ENCODE measurements at places on chromosomes 5 and 9.

GRCh38 chr5:6674421-6674820 lies 38.8 kb upstream of the TENT4A start:
- DNase-seq, result no peak

DNA sequence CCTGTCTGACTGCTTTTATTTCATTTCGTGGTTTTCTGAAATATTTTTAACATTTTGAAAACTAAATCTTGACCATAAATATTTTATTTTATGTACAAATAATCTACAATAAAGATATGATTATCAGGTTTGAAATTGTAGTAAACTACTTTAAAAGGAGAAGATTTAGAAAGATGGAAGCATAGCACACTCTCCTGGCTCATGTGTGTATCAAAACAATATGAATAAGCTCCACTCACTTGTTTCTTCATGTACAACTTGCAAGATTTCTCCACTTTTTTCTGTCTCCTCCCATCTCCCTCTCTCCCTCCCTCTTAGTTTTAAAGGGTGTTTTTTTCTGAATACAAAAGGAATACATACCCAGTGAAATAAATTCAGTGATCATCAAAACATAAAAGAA lies 15.4 kb upstream of the VPS13A start:
- no peak for DNase-seq

DNA sequence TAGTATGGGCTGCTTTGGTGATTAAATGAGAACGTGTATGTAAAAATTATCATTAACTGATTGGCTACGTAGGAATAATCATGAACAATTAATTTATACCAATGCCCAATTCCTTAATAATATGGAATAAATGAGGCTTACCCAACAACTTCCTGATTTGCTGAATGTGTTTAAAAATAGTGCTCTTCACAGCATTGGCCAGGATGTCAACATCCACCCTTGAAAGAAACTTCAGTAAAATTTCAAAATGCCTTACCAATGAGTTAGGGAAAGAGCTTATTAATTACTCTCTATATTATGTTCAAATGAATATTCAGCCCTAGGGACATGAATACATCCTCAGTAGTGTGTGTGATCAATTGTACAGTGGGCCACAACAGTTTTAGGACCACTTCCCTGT lies 401.4 kb downstream of the PSAT1 start:
- DNase-seq, result no peak

DNA sequence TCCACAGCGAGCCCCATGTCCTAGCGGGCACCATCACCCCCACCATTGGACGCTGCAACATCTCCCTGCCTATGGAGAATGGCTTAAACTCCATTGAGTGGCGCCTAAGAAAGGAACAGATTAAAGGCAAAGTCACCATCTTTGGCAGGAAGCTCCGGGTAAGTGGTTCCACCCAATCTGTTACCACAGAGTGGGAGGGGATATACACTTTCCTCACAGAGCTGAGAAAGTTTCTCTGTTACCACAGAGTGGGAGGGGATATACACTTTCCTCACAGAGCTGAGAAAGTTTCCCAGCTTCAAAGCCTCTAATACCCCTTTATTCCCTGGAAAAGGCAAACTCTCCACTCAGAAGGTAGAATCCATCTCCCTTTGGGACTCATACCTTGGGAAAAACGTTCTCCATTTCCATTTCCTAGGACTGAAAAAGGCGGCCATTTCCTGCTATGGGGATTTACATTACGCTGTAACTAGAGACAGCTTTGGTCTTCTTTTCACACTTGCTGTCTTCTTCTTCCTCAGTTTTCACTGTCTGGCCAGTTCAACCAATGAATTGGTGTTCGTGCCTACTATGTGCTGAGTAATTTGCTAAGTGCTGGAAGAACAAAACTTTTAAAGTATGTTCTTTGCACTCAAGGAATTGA lies 63.4 kb upstream of the WWC1 start:
- DNase-seq, result no peak

DNA sequence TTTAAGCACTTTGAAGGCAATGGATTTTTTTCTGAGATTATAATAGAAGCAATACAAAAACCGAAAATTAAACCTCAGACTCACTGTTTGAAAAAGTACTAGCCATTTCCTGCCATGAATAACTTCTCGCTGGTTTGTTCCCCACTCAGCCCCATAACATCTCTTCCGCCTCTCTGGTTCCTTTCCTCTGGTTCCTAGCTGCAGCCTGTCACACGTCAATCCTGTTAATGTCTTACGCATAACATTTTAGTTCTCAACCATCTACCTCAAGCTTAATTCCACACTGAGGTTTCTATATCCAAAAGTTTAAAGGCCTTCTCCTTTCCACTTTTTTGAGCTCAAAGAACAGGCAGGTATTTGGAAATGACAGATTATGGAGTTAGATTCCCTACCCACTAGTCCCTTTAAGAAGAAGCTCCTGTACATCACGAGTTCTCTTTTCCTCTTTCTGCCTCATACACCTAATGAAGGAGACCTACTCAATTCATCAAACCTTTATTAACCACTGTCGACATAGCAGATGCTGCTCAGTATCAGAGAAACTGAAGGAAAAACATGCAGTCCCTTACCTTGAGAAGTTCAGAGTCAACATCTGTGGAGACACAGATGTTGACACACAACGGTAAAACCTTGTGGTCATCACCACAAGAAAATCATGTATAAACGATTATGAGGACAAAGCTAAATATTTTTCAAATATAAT lies 243.0 kb upstream of the PTGER4 start:
- no peak for DNase-seq

DNA sequence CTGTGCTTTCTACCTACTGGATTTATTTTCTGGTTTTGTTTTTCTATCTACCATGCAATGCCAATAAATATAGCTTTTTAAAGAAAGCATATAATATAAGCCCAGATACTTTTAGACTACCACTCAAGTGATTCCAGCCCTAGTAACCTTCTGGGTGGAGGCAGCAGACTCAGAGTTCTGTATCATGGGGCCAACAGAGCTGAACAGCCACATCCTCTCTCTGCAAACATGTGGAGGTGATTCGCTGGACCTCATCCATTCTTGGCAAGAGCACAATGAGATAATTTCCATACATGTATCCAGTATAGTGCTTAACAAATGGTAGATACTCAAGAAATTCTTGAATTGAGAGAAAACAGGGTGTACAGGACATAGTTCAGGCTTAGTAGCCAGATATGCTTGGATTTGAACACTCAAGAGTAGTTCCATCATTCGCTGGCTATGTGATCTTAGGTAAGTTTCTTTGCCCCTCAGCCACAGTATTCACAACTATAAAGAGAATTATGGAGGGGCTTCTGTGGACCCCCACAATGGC lies 124.5 kb downstream of the ASTN2 start:
- no peak for DNase-seq

- DNase-seq, result no peak
These were observed 99.0 kb upstream of the SLC1A3 start for GRCh38 chr5:36507332-36507952.

DNA sequence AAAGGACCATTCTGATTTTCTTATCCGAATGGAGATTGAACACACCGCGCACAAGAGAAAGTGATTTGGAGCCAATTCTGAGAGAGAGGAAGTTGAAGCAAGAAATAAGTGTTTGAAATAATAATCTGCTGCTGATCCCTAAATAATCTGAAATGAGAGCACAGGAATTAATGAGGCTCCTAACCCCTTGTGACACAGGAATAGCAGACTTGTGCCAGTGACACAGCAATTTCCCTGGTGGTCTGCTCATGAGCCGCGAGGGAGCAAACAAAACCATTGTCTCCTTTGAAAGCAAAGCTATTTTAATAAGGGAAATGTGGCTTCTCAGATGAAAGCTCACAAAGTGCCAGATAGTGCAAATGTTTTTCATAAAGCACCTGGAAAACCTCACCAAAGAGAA lies 936.1 kb upstream of the WWC1 start:
- DNase-seq, result no peak

DNA sequence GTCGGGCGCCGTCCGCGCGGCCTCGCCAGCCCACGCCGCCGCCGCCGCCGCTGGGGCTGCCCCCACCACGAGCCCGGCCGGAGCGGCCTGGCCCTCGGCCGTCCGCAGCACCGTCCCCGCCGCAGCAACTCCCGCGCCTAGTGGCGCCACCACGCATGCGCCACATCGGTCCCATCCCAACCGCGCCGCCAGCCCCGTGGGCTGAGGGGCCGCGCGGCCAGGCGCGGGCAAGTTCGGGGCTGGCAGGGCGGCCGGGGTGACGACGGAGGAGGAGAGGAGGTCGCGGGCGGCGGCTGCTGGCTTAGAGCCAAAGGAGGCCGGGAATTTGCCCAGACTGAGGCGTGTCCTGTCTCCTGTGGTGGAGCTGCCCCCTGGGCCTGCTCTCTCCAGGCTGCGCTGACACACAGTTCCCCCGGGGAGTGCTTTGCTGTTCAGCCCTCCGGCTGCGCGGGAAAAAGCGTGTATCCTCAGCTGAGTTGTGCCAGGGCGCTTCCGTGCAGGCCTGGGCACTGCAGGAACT lies at the start of gene TUSC1:
Gene TUSC1, minus strand, starts transcription at position 298 of the 520 bp plus-strand sequence. Its CDS starts 132 bp downstream, at position 166.
- DNase-seq, result no peak

DNA sequence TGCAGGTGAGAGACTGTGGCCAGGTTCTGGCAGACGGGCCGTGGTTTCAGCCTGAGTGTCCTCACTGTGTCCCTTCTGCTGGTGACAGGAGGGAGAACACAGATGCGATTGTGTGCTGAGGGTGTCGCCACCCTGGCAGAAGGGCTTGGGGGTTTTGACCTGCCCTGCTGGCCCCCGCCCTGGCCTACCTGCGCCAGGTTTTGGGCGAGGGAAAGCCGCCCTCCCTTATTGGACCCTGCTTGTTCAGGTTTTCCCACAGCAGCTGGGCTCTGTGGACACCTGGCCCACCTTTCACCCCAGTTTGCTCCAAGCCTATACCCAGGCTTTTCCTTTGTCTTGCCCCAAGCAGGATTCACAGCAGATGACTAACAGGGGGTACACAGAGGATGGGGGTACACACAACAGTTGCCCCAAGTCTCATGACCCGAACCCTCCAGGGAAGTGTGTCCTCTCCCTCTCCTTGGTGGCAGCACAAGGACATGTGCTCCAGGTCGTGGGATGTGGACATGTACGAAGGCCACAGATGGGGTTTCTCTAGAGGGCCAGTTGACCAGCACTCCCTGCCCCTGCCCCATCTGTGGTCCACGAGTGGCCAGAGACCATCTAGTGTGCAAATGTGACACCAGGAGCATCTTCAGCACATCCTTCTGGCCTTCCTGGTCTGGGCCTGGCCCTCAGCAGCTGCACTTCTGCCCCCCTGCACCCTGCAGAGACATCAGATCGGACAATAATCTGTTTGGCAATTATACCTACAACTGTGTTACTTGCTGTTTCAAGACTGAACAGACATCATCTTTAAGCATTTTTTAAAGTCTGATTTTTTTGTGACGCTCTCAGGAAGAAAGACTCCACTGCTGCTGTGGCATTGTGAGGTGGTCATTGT lies 265.8 kb upstream of the IRX4 start:
- no peak for DNase-seq

GRCh38 chr5:1527533-1528205 lies 3.9 kb upstream of the LPCAT1 start:
- no peak for DNase-seq

- no peak for DNase-seq
These were observed 6.0 kb upstream of the PRRT1B start for GRCh38 chr9:131539223-131539923.

- no peak for DNase-seq
These were observed 76.6 kb downstream of the PTPDC1 start for GRCh38 chr9:94160594-94161501.

DNA sequence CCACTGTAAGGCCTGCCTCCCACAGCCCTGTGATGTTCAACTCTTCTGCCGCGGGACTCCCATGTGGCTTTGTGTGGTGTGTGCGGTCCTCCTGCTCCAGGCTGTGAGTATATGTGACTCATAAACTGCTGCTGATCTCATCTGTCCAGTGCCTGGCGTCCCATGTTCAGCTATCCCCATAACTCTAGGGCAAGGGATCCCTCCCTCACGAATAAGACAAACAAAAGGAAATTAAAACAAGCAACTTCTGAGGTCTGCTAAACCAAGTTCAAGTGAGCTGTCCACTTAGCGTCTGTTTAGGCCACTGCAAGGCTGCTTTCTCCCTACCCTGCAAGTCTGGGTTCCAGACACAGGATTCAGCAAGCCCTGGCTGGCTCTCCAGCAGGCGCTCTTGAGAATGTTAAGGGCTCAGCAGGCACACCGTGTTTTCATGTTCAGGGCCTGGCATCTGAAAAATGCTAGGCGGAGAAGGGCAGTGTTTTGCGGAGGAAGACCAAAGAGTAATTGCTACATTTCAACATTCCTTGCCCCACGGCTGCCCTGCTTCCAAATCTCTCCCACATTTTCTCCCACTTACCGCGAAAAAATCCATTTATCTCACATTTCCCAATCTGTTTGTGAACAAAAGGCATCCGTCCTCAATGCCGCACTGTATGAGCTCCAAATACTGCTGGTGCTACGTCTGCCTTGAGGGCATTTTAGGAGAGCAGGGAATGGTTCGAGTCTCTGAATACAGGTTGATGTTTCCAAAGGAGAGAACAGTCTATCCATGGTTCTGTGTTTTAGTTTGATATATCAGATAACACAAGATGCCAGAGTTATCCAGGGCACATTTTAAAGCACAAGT lies 280.2 kb downstream of the SEMA5A start:
- no peak for DNase-seq

DNA sequence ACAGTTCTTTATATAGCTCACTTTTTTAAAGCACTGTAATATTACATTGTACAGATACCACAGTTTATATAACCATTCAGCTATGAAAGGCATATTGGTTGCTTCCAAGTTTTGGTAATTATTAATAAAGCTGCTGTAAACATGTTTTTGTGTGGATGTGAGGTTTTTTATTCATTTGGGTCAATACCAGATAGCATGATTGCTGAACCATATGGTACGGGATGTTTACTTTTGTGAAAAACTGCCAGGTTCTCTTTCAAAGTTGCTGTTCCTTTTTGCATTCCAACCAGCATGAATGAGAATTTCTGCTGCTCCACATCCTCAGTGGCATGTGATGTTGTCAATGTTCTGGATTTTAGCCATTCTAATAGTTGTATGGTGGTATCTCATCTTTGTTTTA lies 439.6 kb upstream of the NMUR2 start:
- no peak for DNase-seq

- DNase-seq, result no peak
These were observed 40.0 kb upstream of the SMIM23 start for GRCh38 chr5:171745602-171746001.

DNA sequence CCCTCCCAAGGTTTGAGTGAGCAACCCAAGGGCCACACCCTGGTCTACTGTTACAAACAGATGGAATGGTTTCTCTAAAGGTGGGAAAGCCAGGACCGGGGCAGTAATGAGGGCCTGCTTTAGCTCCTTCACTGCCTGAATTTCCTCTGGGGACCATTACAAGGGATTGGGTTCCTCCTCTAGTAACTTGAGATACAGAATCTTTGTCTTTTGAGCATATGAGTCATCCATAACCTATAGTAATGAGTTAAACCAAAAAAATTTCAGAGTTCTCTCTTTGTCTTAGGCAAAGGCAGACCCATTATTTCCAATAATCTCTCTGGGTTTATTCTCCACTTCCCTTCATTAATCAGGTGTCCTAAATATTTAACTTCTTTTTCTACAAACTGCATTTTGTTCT lies 618.8 kb downstream of the HINT1 start:
- DNase-seq, result no peak

- DNase-seq, result no peak
These were observed 40.2 kb upstream of the EXOC3 start for GRCh38 chr5:402615-403359.

GRCh38 chr5:21701317-21701716 lies 1151.8 kb downstream of the CDH12 start:
- DNase-seq, result no peak

- DNase-seq, result no peak
These were observed 591.8 kb downstream of the PDE4D start for GRCh38 chr5:59301727-59302126.

Data from vagina (tissue), 2 donors.